ENCODE measurements at places on chromosomes 3 and 15.

DNA sequence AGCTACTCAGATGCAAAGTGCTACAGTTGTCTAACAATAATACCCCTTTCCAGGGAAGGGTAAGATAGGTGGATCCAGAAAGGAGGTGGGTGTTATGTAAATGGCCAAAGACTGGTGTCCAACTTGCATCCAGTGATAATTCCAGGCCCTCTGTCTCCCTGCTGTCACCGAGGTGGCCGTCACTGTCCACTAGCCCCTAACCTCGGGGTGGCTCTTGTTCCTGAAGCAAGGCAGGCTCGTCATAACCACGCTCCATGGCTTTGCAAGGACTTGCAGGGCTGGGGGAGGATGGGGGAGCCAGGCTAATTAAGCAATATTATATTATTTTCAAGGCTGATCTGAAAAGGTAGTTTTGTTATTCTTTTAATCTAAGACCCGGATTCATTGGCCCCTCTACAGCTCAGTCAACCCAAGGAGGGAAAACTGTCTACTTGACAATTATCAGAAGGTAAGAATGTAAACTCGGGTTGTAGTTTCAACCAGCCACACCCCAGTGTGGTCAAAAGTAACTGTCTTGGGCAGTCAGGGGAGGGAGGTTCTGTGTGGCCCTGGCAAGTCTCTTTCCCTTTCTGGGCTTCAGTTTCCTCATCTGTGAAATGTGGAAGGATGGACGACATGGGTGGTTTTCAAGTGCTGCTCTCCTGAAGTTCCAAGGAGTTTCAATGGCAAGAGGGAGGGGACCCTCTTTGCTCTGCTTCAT is 220.1 kb upstream of the BHLHE40 start:
- DNase-seq: no peak

DNA sequence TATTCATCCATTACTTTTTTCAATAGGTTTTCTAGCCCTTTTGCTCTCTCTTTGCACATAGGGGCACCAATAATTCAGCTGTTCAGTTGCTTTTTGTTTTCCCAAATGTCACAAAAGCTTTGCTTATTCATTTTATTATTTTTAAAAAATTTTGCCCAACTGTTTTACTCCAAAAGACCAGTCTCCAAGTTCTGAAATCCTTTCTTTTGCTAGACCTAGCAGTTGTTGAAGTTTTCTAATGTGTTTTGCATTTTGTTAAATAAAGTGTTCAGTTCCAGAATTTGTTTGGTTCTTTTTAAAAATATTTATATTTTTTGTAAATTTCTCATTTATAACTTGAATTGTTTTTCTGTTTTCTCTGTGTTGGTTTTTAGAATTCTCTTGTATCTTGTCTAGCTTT is 1227.3 kb downstream of the ROBO2 start:
- no peak for DNase-seq

DNA sequence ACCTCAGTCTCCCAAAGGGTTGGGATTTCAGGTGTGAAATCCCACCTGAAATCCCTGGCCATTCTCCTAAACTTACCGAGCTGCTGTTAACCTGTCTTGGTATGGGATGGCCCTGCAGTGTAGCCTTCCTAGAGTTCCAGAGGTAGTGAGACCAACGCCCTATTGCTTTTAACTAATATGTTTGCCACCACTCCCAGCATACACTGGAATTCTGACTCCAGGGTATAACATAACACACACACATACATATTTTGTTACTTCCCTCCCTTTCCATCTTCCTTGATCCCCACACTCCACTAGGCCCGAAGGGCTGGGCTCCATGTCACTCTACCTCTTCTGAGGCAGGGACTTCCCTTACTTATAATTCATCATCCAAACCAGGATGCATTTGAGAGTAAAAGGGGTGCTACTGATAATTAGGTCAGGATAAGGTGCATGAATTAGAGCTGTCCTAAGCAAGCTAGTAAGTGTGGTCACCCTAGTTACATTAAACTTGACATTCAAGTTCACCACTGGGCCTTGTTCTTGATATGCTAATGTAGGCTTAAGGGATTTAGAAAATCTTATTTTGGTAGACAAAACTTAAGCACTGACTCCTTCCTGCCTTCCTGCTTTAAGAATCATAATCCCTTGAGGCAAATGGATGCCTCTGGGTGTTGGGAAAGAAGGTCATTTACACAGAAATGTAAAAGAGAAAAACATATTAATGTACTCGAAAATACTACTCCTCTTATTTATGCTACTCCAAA is 317.6 kb downstream of the MAGI1 start:
- DNase-seq: no peak

DNA sequence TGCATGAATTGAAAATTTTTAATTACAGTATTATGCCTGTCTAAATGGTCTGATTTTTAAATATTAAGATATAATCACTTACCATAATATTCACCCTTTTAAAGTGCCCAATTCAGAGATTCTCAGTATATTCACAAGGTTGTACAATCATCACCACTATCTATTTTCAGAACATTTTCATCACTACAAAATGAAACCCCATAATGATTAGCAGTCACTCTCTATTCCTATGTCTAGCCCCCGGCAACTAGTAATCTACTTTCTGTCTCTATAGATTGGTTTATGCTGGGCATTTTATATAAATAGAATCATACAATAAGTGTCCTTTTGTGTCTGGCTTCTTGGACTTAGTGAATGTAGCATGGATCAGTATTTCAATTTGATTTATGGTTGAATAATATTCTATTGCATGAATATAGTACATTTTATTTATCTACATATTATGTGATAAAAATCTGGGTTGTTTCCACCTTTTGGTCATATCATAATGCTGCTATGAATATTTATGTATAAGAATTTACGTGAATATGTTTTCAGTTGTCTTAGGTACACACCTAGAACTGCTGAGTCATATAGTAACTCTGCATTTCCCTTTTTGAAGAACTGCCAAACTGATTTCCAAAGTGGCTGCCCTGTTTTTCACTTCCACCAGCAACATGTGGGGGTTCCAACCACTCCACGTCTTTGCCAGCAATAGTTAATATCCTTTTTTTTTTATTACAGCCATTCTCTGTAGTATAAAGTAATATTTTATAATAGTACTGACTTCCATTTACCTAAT is 485.7 kb upstream of the ZNF385D start:
- no peak for DNase-seq

- no peak for DNase-seq
Observed at GRCh38 chr3:97430601-97431000, 334.0 kb upstream of the ARL6 start.

GRCh38 chr3:45249391-45249790 is 23.3 kb upstream of the TMEM158 start:
- DNase-seq: no peak

- no peak for DNase-seq
Observed at GRCh38 chr15:37076543-37076942, 23.8 kb downstream of the MEIS2 start.

DNA sequence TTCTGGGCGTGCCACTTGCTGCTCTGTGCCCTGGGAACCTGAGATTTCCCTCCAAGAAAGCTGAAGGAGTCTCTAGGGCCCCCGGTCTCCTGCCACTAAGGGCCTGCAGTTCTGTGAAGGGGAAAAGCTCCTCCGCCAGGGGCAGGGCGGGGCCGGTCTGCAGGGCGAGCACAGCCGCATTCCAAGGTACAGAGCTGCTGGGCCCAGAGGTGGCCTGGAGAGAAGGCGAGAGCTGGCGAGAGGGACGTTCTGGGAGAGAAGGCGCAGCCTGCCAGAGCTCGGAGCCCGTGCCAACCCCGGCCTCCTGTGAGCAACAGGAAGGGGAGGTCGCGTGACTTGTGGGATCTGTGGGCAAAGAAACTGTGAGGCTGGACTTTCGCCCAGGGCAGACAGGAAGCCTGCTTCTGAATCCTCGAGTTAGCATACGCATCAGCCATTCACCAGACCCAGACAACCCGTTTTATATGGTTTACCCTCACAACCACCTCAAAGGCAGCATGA is 500.4 kb downstream of the SHQ1 start:
- peak; percentile 62 for DNase-seq

DNA sequence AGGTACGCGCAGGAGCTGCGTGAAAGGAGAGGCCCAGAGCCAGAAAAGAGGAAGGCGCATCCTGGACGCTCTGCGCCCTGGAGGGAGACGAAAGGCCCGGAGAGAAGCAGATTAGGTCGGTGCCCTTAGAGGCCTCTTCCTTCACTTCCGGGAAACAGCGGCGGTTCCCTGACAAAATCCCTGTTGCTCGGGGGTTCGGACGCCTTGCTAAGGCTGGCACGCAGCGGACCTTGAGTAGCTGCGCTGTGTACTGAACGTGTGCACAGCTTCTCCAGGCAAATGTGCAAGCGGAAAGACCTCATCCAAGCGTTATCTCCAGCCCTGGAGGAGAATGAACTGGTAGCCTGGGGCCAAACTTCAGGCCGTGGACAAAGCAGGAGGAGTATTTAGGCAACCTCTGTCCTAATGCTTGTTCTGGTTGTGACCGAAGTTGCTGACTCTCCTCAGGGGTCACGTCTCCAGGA is 3.0 kb upstream of the SOX14 start:
- DNase-seq: no peak

GRCh38 chr3:133984975-133985374 is 44.8 kb downstream of the SLCO2A1 start:
- no peak for DNase-seq

- DNase-seq: peak; percentile 32
Observed at GRCh38 chr3:84547971-84548970, 410.5 kb upstream of the CADM2 start.

DNA sequence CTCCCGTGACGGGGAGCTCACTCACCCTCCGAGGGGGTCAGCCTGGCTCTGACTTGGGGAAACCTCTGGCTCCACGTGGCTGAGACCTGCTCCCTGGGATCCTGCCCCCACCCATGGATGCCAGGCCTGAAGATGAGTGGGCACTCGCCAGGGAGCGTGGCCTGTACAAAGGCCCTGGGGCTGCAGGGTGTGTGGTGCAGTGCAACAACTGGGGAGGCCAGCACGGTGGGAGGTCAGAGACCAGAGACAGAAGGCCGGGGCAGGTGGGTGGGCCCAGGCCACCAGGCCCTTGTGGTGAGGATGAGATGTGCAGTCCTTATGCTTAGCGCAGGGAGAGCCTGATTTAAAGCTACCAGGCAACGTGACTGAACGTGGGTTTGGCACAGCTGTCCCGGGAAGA is 5.0 kb downstream of the DNAJB8 start:
- no peak for DNase-seq

GRCh38 chr3:42608581-42608980 is 8.1 kb downstream of the NKTR start:
- no peak for DNase-seq
